ENCODE measurements at places on chromosomes 4 and X.

DNA sequence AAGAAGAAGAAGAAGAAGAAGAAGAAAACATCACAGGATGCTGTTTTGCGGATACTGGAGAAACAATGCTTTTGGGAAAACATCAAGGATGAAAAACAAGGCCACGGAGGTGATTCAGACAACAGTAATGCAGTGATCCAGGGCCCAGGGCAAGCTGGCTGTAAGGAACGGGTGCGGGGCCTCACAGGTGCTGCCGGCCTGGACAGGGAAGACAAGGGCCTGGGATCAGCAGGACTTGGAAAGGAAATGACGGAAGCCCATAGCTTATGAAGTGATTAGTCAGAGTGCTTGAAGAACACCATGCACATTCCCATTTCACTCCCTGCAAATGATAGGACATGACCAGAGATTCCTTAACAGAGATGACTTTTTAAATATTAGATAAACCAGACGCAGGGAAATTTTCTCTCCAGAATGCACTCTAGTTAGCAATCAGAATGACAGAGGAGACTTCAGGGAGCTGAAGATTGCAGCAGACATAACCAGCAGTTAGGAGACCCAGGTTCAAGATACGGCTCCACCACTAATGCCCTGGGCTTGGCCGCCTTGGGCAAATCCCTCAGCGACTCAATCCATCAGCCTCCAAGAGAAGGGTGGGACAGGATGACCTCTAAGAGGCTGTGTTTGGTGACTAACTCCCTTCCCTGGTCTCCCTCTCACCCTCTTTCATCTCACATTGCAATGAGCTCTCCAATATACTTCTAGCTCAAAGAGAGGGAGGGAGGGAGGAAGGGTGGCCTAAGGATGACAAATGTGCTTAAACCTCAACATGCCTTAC, 54.1 kb downstream of the APBB2 start:
- DNase-seq = no peak

DNA sequence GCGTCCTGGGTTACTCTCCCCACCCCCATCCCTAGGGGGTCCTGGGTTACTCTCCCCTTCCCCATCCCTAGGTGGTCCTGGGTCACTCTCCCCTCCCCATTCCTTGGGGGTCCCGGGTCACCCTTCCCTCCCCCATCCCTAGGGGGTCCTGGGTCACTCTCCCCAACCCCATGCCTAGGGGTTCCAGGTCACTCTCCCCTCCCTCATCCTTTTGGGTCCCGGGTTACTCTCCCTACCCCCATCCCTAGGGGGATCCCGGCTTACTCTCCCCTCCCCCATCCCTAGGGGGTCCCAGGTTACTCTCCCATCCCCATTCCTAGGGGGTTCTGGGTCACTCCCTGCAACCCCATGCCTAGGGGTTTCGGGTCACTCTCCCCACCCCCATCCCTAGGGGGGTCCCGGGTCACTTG, 1.5 kb downstream of the ASMTL start:
- DNase-seq = peak; percentile 5

GRCh38 chr4:86398187-86398586, 38.3 kb upstream of the MAPK10 start:
- DNase-seq = no peak

- DNase-seq = no peak
These were observed 319 bp downstream of the RPA4 start for GRCh38 chrX:96884027-96884426.

DNA sequence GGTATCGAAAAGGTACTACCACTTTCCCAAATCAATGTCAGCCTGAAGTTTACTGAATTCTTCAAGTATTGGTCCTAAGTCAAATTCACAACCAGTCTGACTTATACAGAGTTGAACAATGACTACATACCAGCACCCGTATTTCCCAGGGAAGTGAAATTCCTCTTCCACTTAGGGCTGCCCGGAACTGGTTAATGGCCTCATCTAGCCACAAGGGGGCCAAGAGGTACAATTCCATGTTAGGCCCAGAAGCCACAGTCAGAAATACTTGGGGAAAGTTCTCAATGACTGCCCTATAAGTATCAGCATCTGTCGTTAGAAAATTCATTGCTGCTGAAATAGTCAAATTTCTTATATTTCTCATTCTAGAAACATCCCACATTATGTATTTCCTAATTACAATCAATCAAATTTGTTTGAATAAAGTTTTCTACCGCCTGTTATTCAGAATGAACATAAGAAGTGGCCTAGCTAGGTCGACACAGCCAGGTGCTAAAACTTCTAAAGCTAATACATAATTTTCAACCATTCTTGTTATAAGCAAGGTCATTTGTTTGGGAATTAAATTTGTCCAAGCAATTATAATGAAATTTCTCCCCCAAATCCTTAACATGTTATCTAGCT, 5.6 kb upstream of the PCDH7 start:
- DNase-seq = no peak

DNA sequence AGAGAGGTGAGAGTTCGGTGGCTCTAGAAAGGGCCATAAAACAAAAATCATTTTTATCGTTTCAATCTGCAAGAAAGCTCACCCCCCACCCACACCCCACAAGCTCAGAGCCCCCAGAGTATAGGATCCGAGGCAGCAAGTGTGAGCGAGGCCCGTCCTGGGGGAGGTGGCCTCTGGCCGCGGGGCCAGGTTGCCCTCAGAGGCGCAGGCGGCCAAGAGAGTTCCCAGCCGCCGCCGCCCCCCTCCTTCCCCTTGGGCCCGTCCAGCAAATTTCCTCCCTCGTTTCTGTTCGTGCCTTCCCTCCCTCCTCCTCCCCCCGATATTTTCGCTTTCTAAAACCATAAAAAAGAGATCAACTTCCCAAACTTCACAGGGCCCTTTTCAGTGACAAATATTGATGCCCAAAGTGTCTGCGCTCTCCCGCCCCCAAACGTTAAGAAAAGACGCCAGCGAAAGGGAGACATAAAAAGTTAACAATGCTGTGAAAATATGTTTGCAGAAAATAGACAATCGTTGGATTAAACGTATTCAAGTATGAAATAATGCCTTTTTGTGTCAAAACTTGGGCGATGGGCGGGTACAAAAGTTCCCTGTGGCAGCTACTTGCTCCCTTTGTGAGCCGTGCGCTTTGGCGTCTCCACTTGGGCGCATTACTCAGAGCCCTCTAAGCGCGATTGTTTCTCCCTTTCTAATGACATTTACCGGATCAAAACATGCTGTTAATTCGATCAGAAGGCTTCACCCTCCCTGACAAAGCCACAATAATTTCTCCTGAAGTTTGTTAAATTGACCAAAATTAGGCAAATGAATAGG, 1.1 kb upstream of the HELT start:
- no peak for DNase-seq

DNA sequence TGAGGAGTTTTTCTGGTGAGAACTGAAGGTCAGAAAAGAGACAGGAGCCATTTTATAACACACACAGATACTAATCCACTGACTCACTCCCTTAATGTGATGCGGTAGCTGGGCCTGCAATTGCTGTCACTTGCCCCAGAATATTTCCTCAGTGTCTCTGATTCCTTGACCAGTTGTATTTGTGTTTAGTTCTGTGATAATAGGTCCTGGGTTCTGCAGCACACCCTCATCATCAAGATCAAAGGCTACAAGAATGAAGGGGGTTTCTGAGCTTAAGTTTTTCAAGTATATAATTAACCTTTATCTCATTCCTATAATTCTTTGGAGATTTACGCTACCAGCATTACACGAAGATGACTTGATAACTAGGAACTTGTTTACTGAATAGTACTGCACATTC, 576.5 kb upstream of the CPXCR1 start:
- no peak for DNase-seq

- no peak for DNase-seq
These were observed 7.4 kb downstream of the PRPS2 start for GRCh38 chrX:12798601-12799000.

- DNase-seq = no peak
These were observed 2110.9 kb downstream of the PCDH7 start for GRCh38 chr4:32831104-32831503.

- DNase-seq = no peak
These were observed 104.6 kb downstream of the PHEX start for GRCh38 chrX:22136711-22137110.

- DNase-seq = no peak
These were observed 119.9 kb downstream of the ASMT start for GRCh38 chrX:1734806-1735205.

DNA sequence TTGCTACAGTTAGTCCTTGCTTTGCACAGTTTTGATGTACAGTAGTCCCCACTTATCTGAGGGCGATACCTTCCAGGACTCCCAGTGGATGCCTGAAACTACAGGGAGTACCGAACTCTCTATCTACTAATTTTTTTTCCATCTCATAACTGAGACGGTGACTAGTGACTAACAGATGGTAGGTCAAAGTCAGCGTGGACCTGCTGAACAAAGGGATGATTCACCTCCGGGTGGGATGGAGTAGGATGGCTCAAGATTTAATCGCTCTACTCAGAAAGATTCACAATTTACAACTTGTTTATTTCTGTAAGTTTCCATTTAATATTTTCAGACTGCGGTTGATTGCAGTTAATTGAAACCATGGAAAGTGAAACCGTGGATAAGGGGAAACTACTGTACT, 655.8 kb downstream of the ZNF674 start:
- peak; percentile 5 for DNase-seq

GRCh38 chr4:143148521-143148920, 36.2 kb upstream of the USP38 start:
- no peak for DNase-seq
